Esophagus muscularis mucosa (tissue), 4 donors: ENCODE measurements at places on chromosomes 6 and 20. TPM values are rescaled to one million over a fixed set of nuclear protein-coding genes. Genes with fewer than 3 reads are reported as not detected.

Gene RFX6
- total RNA-seq: not detected

- peak; percentile 21 for DNase-seq
These were observed 168.9 kb upstream of the CENPW start for GRCh38 chr6:126170978-126171382.

DNA sequence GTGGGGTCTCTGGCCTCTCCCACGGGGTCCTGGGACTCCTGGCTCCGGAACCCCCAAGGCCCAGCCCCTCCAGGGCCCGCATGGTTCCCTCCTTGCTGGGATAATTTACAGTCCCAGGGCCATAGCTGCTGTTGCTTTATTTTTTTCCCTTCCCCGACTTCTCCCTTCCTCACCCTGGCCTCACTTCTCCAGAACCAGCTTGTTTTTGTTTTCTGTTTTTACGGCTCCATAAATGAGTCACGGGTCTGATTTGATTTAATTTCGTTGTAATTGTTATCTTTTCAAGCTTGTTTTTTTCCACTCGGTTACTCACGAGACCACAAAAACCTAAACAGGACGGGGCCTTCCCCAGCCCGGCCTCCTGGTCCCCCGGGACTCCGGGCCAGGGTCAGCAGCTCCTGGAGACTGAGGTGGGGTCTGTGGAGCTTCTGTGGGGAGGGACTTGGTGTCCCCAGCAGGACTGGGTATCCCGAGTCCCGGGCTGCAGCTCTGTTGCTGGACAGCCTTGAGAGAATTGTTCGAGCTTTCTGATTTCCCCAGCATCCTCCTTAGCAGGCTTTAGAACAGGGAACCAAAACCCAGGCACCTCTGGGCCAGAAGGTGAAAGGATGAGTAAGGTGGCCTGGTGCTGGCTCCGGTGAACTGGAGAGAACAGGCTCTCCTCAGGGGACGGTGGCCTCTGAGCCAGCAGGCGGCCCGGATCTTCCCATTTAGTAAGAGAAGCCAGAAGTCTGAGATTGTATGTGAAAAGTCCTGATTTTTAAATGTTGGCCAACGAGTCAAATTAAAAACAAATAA lies 94.9 kb downstream of the CEBPB start:
- DNase-seq: no peak

DNA sequence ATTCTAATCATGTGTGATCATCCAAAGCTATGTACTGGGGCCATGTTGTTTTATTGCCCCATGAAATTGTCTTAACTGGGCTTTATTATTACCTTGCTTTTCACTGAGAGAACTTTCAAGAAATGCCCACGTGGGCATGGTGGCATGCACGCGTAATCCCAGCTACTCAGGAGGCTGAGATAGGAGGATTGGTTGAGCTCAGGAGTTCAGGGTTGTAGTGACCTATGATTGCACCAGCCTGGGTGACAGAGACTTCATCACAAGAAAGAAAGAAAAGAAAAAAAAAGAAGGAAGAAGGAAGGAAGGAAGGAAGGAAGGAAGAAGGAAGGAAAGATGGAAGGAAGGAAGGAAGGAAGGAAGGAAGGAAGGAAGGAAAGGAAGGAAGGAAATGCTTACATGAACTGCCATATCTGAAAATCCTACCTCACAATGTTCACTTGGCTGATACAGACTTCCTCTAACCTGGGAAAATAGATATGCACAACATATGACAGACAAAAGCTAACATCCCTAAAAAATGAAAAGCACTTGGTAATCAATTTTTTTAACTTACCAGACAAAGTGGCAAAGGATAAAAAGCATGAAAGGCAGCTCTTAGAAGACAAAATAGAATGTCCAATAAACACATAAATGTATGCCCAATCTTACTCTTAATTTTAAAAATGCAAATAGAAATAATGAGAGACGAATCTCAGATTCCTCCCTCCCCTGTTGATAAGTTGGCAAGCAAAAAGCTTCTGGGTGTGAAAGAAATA lies 25.5 kb upstream of the TMEM244 start:
- no peak for DNase-seq

- no peak for DNase-seq
These were observed 273.9 kb downstream of the CDC5L start for GRCh38 chr6:44661221-44662008.
